ENCODE measurements at places on chromosomes 5 and 9.

- no peak for DNase-seq
These were observed 281.0 kb upstream of the IRX2 start for GRCh38 chr5:3032513-3032912.

GRCh38 chr9:94741866-94742265, 15.4 kb downstream of the AOPEP start:
- DNase-seq: no peak

DNA sequence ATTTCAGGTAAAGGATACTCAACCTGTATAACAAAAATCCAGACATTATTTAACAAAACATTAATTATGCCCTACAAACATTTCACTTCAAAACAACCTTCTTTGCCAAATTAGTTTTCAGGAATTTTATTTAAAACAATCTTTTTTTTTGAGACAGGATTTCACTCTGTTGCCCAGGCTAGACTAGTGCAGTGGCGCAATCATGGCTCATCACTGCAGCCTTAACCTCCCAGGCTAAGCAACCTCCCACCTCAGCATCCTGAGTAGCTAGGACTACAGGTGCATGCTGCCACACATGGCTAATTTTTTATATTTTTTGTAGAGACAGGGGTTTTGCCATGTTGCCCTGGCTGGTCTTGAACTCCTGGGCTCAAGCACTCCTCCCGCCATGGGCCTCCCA, 3.9 kb downstream of the FNIP1 start:
- no peak for DNase-seq

- no peak for DNase-seq
These were observed 281.4 kb downstream of the TUSC1 start for GRCh38 chr9:25396828-25397227.

DNA sequence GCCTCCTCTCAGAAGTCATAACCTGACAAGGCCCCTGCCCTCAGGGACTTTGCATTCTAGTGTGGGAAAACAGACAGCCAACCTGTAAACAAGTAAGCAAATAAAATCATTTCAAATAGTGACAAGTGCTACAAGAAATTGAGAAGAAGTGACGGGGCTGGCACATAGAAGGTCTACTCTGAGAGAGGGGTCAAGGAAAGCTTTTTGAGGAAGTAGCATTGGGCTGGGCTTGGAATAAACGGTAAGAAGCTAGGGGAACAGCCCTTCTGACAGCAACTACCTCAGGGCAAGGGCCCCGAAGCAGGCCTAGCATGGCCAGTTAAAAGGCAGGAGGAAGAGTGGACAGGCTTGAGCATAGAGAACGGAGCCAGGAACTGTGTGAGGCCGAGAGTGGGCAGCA, 4.8 kb upstream of the SLC2A8 start:
- no peak for DNase-seq

DNA sequence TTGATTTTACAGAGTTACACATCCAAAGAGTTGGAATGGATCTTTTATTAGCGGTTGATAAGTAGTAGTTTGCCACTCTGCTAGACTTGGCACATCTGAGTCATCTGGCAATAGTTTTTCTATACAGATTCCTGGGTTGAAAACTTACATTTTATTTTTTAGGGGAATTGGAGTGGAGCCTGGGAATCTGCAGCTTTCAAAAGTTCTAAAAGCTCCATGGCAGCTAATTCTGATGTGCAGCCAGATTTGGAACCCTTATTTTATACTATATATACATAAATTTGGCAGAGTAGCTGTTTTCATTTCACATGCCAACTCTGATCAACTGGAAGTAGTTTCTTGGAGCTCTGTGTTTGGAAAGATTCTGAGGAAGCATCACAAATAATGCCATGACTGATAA, 715.5 kb downstream of the TLR4 start:
- DNase-seq: no peak

All from transverse colon (tissue), 4 donors.